NCI-H1930 (cell line): ENCODE measurements at places on chromosomes 12 and 14.

- DNase-seq = no peak
These were observed 5.0 kb upstream of the MMP19 start for GRCh38 chr12:55847603-55848291.

GRCh38 chr12:45357539-45358417 lies 141.9 kb downstream of the ANO6 start:
- DNase-seq = no peak

GRCh38 chr12:58725400-58726105 lies 194.8 kb downstream of the LRIG3 start:
- no peak for DNase-seq

DNA sequence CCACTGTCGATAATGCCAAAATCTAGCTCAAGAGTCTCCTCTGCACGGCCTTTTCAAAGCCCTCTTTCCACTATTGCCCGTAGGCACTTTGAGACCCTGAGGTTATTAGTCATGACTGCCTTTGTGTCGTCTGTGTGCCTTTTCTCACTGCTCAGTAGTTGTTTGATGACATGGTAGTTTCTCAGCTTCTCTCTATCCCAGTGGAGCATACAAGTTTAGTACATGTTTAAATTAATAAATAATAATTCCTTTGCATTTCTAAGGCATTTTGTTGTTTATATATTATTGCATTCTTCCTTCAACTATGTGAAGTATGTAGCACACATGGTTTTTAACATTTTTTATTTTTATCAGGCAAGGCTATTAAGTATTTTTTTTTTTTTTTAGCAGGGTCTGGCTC lies 458.1 kb downstream of the PCNX1 start:
- no peak for DNase-seq

- no peak for DNase-seq
These were observed 7.6 kb downstream of the TEDC1 start for GRCh38 chr14:105498430-105499255.

GRCh38 chr12:52769354-52769753 lies 7.8 kb downstream of the KRT76 start:
- no peak for DNase-seq

DNA sequence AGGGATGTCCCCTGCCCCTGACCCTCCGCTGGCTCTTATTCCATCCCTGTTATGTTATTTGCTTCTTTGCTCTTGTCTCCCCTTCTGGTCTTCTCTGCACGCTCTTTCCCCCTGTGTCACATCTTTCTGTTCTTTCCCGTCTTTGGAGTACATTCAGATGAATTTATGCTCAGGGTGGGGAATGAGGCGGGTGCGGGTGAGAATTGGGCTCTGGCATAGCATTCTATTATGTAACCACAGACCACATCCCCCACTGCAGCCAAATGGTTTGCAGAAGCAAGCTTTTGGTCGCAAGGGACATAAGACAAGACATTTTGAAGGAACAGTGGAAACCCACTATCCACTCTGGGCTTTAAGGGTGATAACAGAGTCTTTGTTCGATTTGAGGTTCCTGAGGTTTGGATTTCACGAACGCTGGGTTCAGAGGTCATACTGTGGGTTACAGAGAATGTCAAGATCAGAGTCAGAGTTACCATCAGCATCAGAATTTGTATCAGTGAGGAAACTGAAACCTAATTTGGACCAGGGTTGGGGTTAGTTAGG lies 3.8 kb downstream of the ENDOU start:
- DNase-seq = no peak

DNA sequence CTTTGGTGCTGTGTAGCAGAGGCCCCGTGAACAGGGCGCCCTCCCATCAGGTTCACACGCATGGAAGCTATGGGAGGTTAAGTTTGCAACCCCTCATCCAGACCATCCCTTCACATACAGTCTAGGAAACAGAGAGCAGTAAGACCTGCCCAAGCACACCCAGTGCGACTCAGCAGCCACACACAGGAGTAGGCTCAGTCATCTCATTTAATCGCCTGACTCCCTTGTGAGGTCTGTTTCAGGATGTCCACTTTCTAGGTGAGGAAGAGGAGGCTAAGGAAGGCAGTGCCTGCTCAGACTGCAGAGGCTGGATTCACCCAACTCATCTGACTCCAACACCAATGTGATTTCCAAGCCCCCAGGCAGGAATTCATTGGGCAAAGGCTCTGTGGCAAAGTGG lies 11.9 kb downstream of the BDKRB1 start:
- no peak for DNase-seq

- no peak for DNase-seq
These were observed 775 bp upstream of the FAM186A start for GRCh38 chr12:50397117-50397650.

- DNase-seq = no peak
These were observed 183.8 kb upstream of the ATP2B1 start for GRCh38 chr12:89892436-89892835.

- DNase-seq = no peak
These were observed 3.5 kb upstream of the ACTN1 start for GRCh38 chr14:68982581-68982980.

DNA sequence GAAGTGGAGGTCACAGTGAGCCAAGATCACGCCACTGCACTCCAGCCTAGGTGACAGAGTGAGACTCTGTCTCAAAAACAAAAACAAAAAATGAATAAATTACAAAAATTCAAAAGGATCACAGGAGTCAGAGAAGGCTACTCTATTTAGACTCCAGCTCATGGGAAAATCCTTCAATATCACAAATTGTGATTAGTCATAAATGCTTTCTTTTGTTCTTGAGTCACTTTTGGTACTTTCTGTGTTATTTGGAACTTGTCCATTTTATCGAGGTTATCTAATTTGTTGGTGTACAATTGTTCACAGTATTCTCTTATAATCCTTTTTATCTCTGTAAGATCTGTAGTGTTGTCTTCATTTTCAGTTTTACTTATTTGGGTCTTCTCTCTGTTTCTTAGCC lies 18.9 kb downstream of the ALDH2 start:
- no peak for DNase-seq

DNA sequence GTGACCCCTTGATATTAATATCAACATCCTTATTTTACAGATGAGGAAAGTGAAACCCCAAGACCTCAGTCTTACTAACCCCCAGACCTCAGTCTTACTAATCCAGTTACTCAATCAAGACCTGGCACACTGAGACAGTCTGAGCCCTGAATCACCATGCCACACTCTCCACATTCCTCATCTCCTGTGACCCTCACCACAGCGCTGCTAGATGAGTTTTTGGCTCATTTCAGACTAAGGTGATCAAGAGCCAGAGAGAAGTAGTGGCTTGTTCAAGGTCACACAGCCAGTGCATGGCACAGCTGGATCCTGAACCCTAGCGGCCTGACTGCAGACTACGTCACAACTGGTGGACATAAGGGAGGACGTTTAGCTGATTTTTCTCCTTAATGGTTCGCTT lies 579.2 kb downstream of the BCL11B start:
- DNase-seq = no peak

DNA sequence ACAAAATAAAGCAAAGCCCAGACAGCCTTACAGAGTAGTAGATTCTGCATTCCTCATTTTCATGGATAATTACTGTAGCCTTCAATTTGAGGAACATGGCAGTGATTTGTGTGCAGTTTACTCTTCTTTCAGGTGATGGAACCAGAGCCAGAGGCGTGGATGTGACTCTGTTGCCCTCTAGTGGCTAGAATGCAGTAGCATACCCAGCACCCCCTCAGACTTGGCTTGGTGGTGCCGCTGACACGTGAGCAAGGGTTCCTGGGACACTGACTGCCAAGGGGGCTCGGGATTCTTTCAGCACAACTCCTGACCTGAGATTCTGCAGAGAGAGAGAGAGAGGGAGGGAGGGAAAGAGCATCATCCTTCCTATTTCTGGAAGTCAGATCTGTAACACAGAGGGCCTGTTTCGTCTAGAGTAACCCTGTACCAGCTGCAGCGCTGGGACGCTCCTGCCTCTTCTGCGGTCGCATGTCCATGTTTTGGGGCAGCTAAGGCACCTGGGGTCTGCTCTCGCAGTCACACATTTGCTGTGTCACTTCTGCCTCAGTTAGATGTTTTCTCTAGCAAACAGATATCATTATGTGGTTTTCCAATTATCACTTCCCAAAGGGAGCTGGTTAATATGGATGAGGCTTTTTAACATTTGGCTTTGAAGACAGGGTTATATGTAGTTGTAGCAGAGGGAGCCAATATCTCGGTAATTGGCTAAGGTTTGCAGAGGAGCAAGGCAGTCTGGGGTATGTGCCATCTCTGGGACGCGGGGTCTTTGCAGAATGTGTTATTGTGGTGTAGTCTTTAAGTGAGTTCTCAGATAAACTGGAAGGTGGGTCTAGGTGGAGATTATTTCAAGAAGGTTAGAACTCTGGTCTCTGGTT lies 428.1 kb downstream of the NRXN3 start:
- peak; percentile 43 for DNase-seq

- DNase-seq = peak; percentile 79
These were observed at the start of gene BBS10 for GRCh38 chr12:76348079-76348901. Gene BBS10, minus strand, starts transcription at chr12:76348415. Its CDS starts 57 bp downstream, at chr12:76348358.

- DNase-seq = no peak
These were observed 103.5 kb downstream of the GLT1D1 start for GRCh38 chr12:128956755-128957154.

GRCh38 chr12:3230758-3231375 lies 153.7 kb downstream of the TSPAN9 start:
- no peak for DNase-seq

DNA sequence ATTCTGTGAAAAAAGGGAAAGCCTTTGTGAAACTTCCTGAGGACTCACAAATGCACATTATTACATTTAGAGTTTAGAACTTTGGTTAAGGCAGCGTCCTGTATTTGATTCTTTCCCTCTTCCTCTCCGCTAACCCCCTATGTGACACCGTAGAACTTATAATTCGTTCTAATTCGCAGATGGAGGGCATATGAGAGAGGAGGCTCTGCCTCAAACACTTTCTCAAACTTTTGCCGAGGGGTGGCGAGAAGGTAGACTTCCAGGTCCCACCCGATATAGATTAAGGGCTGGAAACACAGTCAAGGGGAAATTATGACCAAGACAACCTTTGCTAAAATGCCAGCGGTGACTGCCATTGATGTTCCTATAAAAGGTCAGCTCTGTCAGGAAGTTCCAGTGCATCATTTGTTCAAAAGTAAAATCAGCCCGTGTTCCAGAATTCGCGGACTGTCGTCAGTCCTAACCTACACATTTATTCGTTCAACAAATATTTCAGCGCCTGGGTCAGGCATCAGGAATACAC lies 904 bp upstream of the PAPOLA start:
- no peak for DNase-seq

- DNase-seq = no peak
These were observed 101.7 kb downstream of the TMTC1 start for GRCh38 chr12:29682088-29682487.

- peak; percentile 41 for DNase-seq
These were observed 65.7 kb downstream of the TNFAIP2 start for GRCh38 chr14:103188810-103189480.

GRCh38 chr14:61512026-61512834 lies 183.1 kb upstream of the HIF1A start:
- DNase-seq = no peak

- DNase-seq = no peak
These were observed 7.9 kb downstream of the ATF7 start for GRCh38 chr12:53618275-53618674.

- DNase-seq = no peak
These were observed 499 bp downstream of the RNASE4 start for GRCh38 chr14:20684662-20685456.

DNA sequence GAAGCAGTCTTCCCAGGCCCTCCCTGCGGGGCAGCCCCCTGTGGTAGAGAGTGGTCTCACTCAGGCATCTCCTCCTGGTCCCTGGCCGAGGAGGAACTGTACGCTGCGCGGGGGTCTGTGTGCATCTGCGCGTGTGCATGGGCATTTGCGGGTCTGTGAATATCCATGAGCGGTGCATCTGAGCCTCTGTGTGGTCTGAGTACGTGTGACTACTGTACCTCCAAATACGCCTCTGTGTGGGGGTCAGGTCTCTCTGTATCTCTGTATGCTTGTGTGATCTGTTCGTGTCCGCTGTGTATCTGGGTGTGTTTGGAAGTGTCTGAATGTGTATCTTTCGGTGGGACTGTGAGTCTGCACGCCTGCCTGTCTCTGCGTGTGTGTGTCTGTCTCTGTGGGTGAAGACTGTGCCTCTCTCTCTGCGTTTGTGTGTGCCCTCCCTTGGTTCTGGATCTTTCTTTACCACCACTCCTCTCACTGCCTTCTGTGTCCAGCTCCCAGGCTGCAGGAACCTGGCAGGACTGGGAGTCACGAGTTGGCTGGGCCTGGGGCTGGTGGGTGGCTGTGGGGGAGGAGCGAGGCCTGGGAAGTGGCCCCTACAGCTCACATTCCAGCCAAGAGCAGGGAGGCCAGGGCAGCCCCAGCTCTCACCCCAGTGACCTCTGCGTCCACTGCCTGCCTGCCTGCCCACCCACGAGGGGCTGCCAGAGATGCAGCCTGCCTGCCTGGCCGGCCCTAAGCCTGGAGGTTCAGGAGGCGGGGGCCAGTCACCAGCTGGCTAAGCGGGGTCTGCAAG lies 1.1 kb upstream of the PGF start:
- no peak for DNase-seq

DNA sequence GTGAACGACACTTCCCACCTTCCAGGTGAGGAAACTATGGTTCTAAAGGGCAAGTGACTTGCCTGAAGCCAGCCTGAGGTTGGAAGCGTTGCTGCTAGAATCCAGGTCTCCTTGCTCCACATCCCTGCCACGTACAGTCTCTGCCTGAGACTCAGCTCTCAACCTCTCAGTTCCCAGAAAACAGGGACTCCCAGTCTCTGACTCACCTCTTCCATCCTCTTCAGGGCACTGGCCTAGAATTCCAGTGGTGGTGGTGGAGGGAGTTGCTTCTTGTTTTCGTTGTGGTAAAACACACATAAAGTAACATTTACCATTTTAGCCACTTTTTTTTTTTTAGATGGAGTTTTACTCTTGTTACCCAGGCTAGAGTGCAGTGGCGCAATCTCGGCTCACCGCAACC lies 7.3 kb downstream of the GPR68 start:
- DNase-seq = no peak

- DNase-seq = no peak
These were observed 4.3 kb upstream of the PLEKHG6 start for GRCh38 chr12:6306151-6306550.

GRCh38 chr12:102322254-102322653 lies 124.6 kb upstream of the PMCH start:
- DNase-seq = no peak

DNA sequence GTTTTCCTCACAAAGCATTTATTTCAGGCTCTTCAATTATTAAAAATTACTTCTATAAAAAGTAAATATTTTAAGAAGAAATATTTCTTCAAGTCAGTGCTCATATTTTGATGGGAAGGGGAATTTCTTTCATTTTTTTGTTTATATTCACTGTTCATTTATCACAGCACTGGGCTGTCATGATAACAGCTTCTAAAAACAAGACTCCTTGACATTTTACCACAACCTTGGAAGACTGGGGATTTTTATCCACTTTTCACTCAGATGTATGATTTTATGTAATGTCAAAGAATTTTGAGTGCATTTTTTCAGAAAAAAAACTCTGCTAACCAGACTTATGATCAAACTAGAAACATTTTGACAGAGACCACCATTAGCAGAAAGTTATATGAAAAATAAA lies 149.7 kb downstream of the PHLDA1 start:
- no peak for DNase-seq

GRCh38 chr12:93671044-93671443 lies 6.1 kb upstream of the CRADD start:
- no peak for DNase-seq
